DMS153 (cell line): ENCODE measurements at places on chromosomes 11 and 22.

DNA sequence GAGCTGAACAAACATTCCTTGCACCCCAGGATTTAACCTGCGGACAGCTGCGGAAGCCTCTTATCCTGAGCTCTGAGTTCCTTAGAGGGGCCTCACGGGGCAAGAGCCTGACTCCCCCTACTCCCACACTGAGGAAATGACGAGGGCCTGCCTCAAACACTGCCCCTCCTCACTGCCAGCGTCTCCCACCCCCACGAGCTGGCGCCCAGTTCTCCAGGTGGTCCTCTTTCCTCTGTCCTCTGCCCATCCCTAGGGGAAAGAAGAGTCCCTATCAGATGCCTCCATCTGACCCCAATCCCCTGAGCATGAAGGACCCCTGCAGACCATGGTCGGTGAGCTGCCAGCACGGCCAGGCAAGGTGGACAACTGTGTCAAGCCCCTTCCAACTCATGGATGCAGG, 14.3 kb downstream of the CHST1 start:
- DNase-seq: no peak

DNA sequence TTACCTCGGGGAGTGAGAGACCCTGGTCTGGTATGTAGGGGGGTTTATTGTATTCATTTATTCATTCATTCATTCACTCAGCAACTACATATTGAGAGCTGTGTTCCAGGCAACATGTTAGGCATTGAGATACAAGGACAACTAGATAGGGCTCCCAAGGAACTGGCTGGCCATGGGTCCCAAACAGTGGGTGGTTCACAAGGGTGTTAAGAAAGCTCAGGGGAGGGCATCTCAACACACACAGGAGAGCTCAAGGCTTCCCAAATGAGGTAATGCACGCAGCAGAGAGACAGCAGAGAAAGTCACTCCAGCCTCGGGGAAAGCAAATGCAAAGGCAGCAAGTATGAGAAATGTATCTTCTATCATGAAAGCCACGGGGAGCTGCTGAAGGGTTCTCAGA, 51.8 kb downstream of the BTG4 start:
- DNase-seq: no peak

DNA sequence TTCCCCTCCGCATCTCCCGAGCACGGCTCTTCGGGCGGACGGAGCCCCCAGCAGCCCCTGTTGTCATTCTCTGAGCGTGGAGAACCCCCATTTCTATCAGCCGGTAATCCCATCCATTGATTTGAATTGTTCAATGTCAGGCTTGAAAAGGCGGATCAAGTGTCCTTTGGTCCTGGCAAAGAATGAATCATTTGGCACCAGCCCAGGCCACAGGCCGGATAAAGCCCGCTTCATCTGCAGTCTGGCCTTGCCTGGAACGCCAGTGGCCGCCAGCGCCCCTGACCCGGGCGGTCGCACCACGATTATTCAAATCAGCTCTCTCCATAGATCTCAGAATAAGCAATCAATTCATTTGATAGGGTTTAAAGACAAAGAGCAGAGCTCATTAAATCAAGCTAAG, 188.9 kb downstream of the BRD1 start:
- peak; percentile 4 for DNase-seq

GRCh38 chr11:83093634-83094033, 21.9 kb upstream of the RAB30 start:
- DNase-seq: no peak

- no peak for DNase-seq
Observed at GRCh38 chr11:15761235-15761634, 595.1 kb downstream of the SOX6 start.

- no peak for DNase-seq
Observed at GRCh38 chr22:17971711-17972110, 52.6 kb downstream of the MICAL3 start.

DNA sequence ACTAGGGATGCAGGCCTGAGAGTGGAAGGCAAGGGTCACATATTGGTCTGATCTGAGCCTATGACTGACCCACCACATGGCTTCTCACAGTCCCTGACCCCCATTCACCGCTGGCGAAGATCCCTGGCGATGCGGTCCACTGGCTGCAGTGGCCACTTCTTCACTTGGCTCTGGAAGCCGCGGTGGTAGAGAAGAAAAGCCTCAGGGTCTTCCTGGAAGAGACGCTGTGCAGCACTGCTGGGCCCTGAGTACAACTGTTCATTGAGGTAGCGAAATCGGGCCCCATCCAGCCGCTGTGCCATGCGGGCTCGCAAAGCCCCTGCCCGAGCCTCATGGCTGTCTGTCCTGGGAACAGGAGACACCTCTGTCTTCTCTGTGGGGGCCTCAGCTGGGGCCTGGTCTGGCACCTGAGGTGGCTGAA, 2.4 kb downstream of the RRP8 start:
- no peak for DNase-seq

GRCh38 chr11:68521969-68522652, 61.6 kb downstream of the PPP6R3 start:
- DNase-seq: no peak

GRCh38 chr11:112016088-112016764, 9.0 kb upstream of the DLAT start:
- DNase-seq: no peak

DNA sequence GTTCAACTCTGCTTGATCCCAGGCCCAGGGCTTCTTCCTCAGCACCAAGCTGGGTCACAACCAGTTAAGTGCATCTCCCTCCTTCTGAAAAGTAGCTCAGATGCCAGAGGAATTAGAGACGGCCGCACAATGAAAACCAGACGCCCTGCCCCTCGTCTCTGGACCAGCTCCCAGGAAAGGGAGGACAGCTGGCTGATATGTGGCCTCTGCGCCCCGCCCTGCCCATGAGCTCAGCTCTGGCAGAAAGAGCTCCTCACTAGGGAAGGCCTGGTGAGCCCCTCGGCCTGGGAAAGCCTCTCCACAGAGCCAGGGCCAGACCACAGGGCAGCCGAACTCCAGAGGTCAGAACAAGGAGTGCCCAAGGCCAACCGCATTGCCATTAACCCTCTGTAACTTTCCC, 18.1 kb upstream of the SCGB1A1 start:
- no peak for DNase-seq

DNA sequence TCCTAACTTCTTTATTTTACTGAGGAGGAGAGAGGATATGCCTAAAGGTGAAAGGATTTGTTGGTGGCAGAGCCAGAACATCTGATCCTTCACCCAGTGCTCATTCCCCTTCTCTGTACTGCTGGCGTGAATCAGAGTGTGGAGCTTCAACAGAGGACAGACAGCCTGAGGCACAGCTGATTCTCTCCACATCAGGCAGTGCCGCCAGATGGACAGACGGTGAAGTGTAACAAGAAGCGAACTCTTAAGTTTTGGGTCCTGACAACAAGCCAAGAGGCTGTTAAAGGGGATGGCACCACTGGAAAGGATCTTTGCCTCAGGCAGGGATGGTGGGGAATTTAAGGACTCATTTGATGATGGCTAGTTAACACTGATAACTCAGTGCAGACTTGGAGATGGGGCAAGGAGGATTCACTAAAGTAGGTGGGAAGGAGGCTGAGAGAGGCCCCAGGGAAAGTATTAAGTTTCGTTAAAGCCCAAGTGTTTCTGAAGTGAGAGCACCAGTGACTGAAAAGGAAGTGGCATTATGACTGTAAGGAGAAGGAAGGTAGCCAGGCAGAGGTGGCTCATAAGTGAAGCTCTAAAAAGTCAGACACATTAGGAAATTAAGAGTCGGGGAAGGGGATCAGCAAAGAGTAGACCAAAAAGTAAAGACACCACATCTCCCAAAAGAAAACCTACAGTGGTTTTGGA, 81.3 kb downstream of the CLPB start:
- DNase-seq: peak; percentile 13

GRCh38 chr11:121300972-121301699, 8.6 kb downstream of the SC5D start:
- DNase-seq: no peak

GRCh38 chr11:134393638-134394037, 18.4 kb downstream of the B3GAT1 start:
- no peak for DNase-seq

- no peak for DNase-seq
Observed at GRCh38 chr22:37442135-37442534, 14.9 kb upstream of the ELFN2 start.

DNA sequence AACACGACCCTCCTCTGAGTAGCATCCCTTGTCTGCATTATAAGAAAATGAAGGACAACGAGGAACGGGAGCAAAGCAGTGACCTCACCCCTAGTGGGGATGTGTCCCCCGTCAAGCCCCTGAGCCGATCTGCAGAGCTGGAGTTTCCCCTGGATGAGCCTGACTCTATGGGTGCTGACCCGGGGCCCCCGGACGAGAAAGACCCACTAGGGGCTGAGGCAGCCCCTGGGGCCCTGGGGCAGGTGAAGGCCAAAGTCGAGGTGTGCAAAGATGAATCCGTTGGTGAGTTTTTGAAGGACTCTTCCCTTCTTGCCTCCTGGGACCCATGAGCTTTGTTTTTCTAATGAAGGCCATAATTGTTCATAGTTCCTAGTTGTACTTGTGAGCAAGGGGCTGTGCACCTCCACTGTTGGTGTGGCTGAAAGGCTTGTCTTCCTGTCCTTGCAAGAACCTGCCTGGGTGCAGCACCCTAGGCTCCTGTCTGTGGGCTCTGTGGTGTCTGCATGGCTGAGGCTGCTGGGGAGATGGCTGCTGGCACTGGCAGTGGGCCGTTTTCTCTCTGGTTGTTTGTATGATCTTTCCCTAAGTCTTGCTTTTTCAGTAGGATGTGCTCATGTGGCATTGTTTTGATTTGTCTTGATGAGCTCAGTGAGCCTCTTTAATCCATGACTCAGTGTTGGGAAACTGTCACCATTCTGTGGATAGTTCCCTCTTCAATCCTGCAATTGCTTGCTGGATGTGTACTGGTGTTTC, 10.1 kb downstream of the DGCR8 start:
- no peak for DNase-seq

- no peak for DNase-seq
Observed at GRCh38 chr11:115665175-115665821, 161.1 kb upstream of the CADM1 start.

- DNase-seq: peak; percentile 61
Observed at GRCh38 chr11:120324932-120325810, at the start of gene TLCD5. Gene TLCD5 (plus strand): TSS chr11:120325299. CDS start chr11:120327442, 2,143 bp downstream.

DNA sequence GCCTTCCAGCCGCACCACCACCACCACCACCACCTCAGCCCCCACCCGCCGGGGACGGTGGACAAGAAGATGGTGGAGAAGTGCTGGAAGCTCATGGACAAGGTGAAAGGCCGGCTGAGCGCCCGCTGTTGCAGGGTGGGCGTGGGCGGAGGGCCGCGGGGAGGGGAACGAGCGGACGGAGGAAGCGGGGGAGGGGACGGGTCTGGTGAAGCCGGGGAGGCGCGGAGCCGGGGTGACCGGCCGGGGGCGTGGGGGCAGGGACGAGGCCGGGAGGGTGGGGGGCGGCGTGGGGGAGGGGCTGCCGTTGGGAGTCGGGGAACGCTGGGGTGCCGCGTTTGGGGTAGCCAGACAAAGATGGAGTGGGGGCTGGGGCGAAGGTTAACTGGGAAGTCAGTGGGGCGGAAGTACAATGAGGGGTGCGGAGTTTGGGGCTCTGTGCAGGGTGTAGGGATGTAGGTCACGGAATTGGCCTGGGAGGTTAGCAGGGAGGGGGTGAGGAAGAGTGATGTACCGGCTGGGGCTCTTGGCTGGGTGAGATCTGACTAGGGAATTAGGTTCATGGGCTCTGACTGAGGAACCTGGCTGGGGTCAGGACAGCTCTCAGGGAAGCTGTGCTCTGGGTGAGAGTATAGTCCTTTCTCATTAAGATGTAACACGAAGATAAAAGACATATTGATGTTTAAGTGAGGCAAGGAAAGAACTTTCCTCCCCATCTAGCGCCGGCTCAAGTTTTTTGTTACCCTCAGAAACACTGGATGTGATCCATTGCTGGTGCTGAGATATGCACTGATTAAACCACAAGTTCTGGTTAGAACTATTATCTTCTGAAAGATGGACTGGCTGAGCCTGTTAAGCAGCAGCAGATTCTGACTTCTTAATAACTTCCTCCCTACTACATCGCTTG, 624 bp downstream of the CBL start:
- no peak for DNase-seq

DNA sequence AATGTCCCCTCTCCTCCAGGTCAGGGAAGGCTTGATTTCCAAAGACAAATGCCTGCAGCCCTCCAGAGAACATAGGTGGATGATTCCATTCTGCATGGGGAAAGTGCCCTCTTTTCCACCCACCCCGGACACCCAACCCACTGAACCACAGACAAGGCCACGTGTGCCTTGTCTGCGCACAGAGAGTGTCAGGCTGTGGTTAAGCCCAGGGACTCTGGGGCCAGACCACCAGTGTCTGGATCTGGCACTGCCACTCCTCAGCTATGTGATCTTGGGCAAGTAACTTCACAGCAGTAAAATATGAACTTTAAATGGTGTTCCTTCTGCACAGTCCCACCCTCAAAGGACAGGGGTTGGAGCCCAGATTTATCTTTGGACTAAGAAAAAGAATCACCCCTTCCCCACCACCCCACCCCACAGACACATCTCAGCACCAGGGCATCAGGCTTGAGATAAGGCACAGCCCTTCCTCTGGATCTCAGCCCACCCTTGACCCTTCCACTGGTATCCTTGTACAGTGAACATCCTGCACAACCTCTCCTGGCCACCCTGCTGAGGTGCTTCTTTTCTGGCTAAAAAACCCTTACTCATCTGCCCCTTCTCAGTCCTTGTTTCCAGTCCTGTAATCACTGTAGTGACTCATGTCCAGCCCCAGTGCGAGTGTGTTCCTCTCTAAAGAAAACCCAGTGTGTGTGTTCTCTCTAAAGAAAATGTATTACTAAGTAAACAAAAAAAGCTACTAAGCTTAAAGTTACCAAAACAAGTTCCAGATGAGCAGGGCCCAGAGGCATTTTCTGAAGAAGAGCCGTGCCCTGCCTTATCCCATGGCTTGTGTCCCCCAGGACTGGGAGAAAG, 1.9 kb upstream of the PTGDR2 start:
- DNase-seq: no peak

DNA sequence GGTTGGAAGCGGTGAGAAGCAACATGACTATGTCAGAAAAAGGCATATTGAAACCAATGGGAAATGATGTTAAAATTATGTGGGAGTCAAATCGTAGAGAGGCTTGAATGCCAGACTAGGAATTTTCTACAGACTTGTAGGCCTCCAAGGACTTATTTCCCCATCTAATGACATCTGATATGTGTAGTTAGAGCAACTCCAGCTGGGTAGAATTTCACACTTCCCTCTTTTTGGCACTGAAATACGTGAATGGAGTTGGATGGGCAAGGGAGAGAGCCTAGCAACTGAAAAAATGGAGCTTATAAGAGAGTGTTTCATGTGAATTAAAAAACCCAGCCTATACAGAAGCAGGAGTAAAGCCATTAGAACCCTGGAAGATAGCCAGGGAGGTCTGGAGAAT, 304.2 kb downstream of the INSC start:
- DNase-seq: no peak
